Activated naive CD4-positive, alpha-beta T cell treated with anti-CD3 and anti-CD28 coated beads for 36 hours (primary cell): ENCODE measurements at places on chromosomes 6 and 20.

- no peak for DNase-seq
Measured at GRCh38 chr6:82118150-82118562, 129.4 kb downstream of the IBTK start.

- peak; percentile 66 for DNase-seq
Measured at GRCh38 chr6:156779206-156780094, 2.3 kb downstream of the ARID1B start.

DNA sequence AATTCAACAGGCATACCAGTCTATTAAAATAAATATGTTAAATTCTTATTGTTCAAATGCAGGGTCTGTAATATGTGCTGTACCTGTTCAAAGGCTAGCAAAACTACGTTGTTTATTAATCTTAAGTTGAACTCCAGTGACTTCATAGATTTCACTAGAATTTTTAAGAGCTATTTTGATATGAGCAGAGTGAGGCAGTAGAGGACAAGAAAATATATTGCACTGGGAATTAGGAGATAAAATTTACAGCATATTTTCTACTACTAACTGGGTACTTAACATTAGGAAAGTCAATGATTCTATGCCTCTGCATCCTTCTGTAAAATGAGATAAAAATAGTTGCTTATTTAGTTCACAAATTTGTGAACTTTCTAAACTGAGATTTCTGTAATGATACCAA lies 162.2 kb upstream of the BMP5 start:
- DNase-seq: no peak

DNA sequence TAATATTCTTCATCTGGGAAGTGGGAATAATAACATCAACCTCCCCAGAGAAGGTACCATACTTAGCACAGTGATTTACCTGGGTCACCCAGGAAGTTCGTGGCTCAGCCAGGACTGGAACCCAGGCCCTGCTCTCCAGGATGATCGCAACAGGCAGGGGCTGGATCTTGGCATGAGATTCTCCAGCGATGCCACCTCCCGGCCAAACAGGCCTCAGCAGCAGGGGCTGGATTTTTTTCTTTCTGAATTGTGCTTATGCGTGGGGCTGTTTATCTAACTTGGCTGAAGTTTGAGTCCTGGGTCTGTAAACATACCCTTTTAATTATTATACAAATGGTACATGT lies 129.5 kb upstream of the PTPN1 start:
- no peak for DNase-seq

- DNase-seq: no peak
Measured at GRCh38 chr20:62238569-62239277, 402 bp downstream of the OSBPL2 start.

DNA sequence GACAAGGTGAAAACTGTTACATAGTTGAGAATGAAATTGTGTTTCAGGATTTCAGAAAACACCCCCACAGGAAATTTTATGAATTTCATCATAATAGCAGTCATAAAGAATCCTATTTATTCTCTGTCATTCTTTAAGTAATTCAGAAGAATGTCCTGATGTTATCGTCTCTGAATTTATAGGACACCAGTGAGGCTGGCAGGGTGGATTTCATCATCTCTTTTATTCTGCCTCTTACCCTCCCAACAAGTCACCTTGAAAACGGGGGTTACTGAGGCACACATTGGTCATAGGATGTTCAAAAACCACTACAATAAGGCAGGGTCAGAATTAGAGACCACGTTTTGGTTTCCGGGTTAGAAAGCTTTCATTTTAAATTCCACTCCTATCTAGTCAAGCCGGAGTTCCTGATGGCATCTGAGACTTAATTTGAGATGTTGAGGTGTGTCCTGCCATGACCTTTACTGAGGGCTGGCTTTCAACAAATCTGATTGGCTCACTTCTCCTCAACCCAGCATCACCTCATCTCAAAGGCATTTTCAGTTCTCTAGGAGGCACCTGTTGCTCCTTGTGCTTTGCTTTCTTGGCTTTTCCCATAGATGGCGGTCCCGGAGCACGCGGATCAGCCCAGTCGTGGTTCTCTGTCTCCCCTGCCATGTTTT lies 230.6 kb upstream of the SUPT3H start:
- DNase-seq: no peak

DNA sequence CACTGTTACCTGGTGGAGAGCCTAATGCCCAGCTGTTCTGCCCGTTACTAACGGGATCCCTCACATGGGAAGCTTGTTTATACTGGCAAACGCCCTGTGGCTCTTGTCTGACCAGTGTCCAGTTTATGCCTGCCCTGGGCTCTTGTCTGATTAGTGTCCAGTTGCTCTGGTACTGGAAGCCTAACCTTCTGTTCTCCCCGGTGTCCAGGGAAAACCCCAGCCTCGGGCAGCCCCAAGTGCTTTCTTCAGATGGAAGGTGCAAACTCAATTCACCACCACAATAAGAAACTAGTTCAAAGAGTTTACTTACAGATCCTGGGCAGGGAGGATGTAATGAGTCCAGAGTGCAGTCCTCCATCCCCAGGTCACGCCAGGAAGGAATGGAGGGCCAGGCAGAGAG lies 148.4 kb downstream of the TBXT start:
- DNase-seq: no peak

- no peak for DNase-seq
Measured at GRCh38 chr20:39117491-39117890, 155.3 kb downstream of the DHX35 start.

DNA sequence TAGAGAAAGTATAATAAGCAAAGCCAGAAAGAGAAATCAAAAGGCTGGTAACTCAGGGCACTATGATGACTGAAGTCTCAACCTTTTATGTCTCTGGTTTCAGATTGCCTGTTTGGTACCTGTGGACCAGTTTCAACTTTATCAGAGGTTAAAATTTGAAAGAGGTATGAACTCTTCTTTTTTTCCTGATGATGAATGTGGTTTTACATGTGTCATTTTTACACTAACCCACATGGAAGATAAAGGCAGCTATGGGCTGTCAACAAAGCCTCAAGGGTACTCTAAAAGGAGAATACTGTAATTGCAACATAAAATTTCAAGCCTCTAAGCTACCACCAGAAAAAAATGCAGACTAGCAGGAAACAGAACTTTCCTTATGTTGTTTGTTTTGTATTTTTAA lies 52.4 kb downstream of the RNF144B start:
- no peak for DNase-seq

DNA sequence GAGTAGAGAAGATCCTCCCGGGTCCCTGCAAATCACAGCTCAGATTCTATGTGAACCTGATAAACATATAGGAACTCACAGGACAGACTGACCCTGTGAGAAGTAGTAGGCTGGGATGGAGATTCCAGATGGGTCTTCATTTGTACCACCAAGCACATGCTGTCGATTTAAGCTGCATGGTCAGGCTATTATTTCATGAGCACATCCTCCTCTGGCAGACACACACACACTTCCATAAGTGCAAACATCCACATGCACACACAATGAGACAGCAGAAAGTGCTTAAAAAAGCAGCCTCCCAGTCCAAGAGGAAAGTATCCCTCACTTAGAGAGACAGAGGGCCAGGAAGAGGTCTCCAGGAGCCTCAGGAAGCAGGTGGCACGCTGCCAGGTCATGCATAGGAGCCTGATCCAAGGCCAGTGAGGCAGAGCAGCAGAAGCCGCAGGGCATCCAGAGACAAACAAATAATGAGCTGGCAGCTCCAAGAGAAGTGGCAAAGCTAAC lies 131.8 kb downstream of the UNC5CL start:
- DNase-seq: no peak

DNA sequence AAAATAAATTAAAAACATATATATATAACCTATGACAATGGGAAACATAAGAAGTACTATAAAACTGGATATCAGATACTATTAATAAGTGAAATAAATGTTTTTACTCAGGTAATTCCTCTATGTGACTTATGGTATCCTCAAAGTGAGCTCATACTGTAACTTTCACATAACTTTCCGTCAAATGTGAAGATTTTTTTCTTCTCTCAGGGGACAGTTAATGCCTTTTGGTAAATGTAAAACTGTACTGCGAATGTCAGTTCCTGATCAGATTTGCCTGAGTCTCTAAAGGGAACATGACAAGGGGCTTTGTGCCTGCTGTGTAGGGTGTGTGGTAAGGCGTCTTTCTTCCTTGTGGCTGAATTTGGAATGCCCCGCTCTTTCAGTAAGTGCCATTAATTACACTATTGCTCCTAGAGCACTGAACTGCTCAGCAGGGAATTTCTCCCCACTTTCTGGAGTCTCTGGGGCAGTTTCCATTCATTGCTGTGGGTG lies 271.8 kb downstream of the PRL start:
- DNase-seq: no peak

- DNase-seq: no peak
Measured at GRCh38 chr20:385448-385847, 4.9 kb downstream of the TRIB3 start.

- DNase-seq: no peak
Measured at GRCh38 chr20:8474027-8474668, 342.1 kb downstream of the PLCB1 start.

DNA sequence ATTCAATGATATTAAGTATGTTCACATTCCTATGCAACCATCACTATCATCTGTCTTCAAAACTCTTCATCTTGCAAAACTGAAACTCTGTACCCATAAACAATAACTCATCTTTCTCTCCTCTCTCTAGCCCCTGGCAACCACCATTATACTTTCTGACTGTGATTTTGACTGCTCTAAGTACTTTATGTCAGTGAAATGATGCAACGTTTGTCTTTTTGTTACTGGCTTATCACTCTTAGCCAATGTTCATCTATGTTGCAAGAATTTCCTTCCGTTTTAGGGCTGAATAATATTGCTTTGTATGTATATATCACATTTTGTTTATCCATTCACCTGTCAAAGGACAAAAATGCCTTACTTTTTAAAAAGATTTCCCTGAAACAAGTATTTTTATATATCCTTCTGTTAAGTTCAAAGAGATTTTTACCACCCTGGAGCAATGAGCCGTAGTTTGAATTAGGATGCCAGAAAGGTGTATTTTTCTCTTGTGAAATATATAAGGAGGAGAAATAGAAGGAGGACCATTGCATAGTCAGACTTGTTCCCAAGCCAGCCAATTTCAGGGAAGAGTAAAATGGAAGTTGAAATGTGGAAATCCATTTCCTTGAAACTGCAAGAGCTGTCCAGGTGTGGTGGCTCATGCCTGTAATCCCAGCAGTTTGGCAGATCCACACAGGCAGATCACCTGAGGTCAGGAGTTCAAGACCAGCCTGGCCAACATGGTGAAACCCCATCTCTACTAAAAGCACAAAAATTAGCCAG lies 4.0 kb upstream of the CGAS start:
- no peak for DNase-seq

GRCh38 chr20:52230409-52230808 lies 38.8 kb upstream of the ZFP64 start:
- DNase-seq: no peak

- peak; percentile 80 for DNase-seq
Measured at GRCh38 chr6:158703837-158704822, 54.3 kb downstream of the SYTL3 start.

GRCh38 chr6:96124778-96125177 lies 109.0 kb downstream of the FUT9 start:
- DNase-seq: no peak

- no peak for DNase-seq
Measured at GRCh38 chr20:61950641-61951071, 115.0 kb downstream of the TAF4 start.

- DNase-seq: no peak
Measured at GRCh38 chr6:35495258-35496035, 1.4 kb downstream of the TEAD3 start.

GRCh38 chr6:159097256-159097655 lies 52.5 kb upstream of the TAGAP start:
- DNase-seq: peak; percentile 69

DNA sequence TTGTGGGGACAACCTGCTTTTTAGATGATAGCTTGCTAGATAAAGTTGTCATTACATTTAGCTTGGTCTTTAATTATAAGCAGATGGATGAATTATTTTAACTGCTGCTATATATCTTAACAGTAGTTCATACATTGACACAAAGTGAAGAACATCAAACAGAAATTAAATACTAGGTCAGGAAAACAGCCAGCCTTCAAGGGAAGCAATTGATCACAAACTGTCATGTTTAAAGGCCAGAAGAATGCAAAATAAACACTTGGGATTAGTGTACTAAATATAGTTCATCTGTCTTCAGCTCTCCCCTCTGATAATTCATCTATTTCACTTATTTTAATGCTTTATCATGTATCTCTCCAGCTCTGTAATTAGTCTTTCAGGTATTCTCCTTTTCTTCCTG lies 225.1 kb upstream of the FERMT1 start:
- no peak for DNase-seq

DNA sequence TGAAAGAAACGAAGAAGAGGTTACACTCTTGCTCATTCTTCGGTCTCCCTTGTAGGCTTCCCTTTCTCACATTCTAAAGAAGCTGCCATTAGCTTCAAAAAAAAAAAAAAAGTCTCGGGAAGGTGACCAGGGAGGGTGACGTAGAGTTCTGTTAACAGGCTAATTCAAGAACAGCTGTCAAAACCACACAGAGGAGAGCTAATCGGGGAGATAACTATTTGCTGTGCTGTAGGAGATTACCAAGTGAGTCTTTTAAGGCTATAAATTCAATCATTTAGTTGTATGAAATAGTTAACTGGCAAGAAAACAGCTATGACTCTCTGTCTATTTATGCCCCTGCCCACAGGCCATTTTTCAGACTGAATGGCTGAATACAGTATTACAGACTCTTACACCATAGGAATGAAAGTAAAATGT lies 256.8 kb downstream of the SYNE1 start:
- DNase-seq: no peak

DNA sequence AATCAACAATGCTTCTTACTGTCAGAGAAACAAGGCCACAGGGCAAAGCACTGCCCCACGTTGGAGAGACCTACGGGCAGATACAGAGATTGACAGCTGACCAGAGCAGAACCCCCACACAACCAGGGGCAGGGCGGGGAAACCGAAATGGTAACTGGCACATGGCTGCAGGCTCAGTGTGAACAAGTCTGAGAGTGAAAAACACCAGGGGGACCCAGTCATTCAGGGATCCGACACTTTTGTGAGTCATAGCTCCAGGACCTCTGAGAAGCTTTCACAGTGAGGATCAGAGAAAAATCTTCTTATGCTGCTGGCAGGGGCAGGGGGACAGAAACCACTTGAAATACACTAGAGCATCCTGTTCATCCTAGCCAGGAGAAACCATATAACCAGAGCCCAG lies 254.2 kb downstream of the C6orf118 start:
- DNase-seq: peak; percentile 5

GRCh38 chr6:66190858-66191257 lies 483.8 kb upstream of the EYS start:
- DNase-seq: no peak

DNA sequence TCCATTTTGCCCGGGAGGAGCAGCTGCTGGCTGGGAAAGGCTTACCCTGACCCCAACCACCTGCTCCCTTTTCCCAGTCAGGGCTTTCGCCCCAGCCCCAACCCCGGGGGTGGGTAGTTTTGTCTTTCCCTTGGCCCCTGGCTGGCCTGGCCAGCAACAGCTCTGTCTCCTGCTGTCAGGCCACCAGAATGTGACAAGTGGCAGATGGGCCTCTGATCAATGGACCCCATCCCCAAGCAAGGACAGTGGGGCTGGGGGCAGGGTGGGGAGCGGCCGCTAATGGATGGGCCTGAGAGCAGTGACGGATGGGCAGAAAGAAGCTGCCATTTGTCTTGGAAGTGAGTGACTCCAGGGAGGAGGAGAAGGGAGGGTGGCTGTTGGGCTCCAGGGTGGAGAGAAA lies 121.6 kb downstream of the DHX35 start:
- DNase-seq: no peak

GRCh38 chr20:5691918-5692618 lies 58.1 kb upstream of the SHLD1 start:
- no peak for DNase-seq

- no peak for DNase-seq
Measured at GRCh38 chr6:35047265-35048011, 93.7 kb downstream of the TCP11 start.
